ENCODE measurements at places on chromosomes 7 and 10.

DNA sequence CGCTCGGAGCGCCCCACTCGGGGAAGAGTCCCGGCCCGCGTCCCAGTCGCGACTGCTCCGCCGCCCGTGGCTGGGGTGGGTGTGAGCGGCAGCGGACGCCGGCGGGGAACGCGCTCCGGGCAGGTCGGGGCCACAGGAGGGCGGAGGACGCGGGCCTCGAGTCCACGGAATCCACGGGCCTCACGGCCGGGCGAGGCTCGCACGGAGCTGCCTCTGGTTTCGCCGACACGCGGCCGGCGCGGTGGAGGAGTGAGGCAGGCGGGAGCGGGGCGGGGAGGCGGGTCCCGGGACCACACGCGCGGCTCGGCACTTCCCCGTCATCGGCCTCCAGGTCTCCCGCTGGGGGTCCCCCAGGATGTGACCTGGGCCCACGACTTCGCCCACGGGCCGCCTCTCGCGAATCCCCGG, 533 bp upstream of the NKX6-2 start:
- no peak for DNase-seq

DNA sequence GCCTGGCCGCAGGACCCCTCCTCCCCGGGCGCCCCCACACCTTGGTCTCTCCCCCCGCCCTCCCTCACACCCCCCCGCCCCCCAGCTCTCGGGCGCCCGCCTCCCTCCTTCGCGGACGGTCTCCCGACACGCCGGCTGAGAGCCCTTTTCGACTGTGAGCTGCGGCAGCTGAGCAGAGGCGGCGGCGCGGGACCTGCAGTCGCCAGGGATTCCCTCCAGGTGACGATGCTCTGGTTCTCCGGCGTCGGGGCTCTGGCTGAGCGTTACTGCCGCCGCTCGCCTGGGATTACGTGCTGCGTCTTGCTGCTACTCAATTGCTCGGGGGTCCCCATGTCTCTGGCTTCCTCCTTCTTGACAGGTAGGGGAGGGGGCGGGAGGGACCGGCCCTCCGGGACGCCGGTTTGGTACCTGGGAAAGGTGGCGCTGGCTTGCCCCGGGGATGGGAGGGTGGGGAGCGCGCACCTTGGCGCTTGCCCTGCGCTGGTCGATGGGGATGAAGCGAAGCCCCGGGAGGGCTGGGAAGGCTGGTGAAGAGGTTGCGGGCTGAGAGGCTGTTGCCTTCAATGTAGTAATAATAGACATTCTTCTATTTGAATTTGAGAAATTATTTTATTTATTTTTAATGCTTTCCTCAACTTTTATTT, at the start of gene BMPER:
BMPER (plus strand) TSS at position 151 of the 644 bp plus-strand sequence; CDS start at position 226, 75 bp downstream.
- no peak for DNase-seq

DNA sequence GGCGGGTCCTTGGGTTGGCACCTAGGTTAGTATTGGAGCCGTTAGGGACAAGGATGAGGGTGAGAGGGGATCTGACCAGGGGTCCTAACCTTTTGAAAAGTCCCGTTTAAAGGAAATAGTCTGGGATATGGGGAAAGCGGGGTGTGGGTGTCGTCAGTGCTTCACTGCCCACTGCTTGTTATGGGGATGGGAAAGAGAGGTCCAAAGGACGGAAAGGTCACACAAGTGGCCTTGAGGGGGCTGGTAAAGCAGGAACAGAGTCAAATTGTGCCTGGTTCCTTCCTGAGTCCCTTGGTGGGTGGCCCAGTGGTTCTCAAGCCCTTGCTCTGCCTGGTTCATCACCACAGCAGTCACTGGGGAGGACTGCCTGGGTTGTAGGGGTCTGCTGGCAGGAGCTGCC, 2.6 kb upstream of the ZNF775 start:
- no peak for DNase-seq

- DNase-seq: no peak
These were observed 209.1 kb downstream of the PHF14 start for GRCh38 chr7:11182736-11183135.

DNA sequence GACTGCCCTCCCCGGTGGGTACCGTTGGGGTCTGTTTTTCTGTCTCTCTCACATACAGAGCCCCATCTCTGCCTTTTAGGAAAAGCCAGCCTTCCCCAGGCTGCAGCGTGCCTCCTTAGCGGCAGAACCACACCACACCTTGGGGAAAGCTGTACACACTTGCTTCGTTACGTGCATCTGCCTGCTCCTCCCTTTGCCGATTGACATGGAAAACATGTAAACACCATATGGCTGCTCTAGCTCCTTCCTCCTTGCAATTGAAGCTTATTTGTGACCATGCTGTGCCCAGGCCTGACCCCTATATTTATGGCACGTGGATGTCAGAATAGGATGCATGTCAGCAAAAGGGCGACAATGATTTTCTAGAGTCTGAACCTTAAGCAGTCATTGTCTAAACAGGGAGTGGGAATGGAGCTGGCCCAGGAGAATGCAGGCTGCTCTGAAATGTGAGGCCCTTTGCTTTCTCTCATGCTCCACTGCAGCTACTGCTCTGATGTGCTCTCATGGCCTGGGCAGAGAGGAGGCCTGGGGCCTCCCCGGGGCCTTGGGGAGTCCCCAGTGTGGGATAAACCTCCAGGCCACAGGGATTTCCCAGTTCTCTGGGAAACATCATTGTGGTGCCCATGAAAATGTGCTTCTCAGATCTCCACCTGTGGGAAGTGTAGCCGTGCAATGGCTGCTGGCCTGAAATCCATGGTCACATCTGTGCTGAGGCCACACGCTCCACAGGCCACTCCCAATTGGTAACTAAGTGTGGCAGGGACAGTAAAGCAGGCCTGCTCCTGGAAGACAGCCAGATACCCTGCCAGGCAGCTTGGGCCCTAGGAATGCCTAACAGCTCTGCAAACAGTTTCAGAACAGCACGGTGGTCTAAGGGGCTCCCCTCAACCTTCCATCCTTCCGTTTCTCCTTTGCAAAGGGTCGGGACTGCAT, 18.6 kb downstream of the PDE6C start:
- DNase-seq: no peak

DNA sequence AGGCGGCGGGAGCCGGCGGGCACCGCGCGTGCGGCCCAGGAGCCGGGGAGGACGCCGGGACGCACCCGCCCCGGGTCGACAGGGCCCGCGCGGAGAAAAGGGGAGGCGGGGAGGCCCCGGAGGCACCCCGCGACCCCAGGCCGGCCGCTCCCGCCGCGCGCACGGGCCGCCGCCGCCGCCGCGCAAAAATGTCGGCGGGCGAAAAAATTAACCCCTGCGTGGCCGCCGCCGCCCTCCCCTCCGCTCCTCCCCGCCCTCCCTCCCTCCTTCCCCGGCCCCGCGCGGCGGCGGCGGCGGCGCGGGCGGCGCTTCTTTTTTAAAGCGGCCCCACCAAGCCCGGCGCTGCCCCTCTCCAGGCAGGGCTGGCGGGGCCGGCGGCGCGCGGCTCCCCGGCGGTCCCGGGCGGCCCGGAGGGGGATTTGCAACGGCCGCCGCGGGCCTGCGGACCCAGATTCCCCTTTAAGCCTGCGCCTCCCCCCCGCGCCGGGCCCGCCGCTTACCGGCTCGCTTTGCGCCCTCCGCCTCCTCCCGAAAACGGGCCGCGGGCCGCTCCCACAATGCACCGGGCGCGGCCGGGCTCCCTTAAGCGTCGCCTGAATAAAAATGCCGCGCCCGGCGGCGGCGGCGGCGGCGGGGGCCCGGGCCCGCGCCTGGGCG, 465 bp downstream of the SEPHS1 start:
- peak; percentile 42 for DNase-seq

DNA sequence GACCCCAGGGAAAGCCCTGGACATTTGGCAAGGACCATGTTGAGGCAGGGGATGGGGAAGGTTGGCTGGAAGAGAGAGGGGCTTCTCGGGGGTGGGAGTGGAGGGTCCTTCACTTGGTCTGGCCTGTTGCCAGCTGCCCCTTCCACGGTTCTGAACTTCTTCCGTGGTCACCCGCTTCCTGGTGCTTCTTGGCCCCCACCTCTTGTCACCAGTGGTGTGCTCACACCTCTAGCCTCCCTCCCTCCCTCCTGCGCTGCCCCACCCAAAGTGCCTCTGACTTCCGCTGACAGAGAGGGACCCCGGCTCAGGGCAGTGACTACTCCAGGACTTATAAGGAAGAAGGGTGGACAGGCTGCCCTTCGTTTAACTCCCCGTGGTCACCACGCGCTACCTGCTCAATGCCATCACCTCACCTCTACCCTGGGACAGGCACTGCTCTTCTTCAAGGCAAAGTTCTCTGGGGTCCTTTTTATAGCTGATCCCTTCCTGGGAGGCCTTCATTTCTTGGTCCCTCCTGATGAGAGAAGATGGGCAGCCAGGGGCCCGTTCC, at the start of gene MUC12:
MUC12 (plus strand) TSS at position 500 of the 550 bp plus-strand sequence. CDS start 58 bp downstream, outside the sequence.
- DNase-seq: no peak

- DNase-seq: no peak
These were observed 190.7 kb downstream of the C7orf25 start for GRCh38 chr7:42720991-42721796.

DNA sequence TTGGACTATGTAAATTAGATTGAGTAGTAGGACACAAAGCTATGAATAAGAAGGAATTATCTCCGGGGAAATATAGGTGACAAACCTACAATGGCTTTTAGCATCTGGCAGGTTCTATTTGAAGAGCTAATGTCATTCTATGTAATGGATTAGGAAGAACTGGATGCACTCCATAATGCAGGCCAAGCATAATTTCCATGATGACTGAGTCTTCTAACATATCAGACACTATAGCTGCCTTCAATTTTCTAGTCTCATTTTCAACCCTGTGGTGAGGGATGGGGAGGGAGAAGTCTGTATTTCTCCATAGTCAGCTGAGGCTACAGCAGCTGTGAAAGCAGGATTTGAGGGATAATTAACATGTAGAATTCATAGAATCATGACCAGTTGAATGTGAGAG, 390.4 kb upstream of the LRRTM3 start:
- no peak for DNase-seq

DNA sequence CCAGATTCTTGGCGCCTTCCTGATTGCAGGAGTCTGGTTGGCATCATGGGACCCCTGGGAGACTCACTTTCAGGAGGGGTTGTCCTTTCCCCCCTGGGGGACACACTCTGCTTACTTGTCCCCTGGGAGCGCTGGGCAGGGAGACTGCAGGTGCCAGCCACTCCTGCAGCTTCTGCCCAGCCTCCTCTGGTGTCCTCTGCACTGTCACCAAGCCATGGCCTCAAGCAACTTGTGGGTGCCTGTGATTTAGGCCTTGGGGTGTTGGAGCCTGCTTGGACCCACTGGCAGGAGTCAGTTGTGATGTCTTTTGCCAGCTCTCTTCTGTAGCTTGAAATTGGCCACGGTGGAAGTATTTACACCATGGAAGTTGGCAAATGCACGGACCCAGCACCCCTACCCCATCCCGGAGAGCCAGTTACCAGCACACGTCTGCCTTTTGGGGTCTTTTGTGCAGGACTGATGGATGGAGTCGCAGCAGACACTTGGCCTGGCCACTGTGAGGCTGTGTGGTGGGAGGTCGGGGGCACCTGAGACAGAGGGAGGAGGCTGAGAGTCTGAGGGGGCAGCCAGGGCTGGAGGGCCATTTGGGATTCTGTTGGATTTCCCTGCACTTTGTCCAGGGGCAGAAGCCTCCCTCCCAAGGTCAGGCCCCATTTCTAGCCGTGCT, 104.7 kb downstream of the LHPP start:
- no peak for DNase-seq

DNA sequence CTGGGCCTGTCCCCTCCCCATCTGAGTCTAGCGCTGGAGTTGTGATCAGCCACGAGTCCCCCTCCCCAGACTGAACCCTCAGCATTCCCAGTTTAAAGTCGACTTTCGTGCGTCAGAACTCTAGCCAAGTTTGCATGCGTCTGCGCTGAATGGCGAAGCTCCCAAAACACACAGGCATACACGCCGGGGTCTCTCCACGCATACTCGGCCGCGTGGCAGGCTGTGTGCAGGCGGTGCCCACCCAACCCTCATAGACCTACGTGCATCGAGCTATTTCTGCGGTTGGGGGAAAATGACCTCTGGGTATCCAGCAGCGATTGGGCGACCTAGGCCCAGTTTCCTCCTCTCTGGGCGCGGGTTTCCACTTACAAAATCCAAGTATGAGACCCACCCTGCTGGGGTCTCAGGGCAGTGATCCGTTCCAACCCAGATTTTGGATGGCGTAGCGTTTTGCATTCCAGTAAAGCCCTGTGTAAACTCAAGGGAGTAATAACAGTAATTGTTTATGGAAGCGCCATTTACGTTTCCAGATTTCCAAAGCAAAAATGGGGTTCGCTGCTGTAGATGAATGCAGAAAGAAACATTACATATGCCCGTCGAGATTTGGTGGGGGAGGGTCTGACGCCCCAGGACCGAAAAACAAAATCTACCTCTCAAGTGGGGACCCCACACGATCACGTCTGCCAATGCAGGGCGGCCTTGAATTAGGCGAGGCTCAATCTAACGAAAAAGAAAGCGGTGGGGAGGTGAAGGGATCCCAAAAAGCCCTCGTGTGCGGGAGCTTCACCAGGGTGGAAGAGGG, 2.0 kb upstream of the HMX3 start:
- DNase-seq: no peak

- no peak for DNase-seq
These were observed 132.5 kb downstream of the RELN start for GRCh38 chr7:103856929-103857328.

DNA sequence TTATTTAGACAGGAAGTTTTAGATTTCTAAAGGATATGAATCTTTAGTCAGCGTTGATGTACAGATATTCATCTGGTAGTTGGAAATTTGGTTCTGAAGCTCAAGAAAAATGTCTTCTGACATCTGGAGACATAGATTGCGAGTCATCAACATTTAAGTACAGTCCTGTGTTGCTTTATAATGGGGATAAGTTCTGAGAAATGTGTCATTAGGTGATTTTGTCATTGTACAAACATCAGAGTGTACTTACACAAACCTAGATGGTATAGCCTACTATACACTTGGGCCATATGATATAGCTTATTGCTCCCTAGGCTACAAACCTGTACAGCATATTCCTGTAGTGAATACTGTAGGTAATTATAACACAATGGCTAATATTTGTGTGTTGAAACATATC, 49.6 kb upstream of the UBN2 start:
- no peak for DNase-seq

DNA sequence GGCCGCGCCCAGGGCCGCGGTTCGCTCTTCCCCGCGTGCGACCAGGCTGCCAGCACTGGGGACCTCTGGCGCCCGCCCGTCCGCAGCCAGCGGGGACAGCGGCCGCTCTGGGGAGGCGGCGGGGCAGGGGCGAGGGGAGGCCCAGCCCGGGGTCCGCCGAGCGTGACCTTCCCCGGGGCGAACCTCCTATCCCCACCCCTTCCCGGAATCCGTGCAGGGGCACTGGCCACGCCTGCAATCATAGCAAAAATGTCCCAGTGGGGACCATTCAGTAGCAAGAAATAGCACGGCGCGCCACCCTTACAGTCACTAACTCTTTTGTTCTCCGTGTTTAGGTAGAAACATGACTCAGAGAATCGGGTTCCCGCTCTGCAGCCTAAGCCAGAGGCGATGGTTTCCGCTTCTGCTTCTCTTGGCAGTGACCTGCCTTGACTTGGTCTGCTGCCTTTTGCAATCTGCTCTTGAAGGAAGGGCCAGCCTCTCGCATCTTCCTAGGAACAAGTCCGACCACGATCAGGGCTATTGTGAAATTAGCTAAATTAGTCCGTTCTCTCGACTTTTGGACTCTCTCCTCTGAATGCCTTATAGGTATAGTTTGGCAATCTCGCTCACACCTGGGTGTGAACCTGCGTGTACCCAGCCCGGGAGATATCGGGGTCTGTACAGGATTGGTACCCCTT, 79.3 kb upstream of the ACBD5 start:
- DNase-seq: no peak

All from stimulated activated CD4-positive, alpha-beta T cell treated with anti-CD3 and anti-CD28 coated beads, Interleukin-1b, Interleukin-23, amount 100 ng/mL, for 1 hour (primary cell).